Lower leg skin (tissue), 4 donors: ENCODE measurements at places on chromosomes 3 and 15. TPM values are rescaled to one million over a fixed set of nuclear protein-coding genes. Genes with fewer than 3 reads are reported as not detected.

DNA sequence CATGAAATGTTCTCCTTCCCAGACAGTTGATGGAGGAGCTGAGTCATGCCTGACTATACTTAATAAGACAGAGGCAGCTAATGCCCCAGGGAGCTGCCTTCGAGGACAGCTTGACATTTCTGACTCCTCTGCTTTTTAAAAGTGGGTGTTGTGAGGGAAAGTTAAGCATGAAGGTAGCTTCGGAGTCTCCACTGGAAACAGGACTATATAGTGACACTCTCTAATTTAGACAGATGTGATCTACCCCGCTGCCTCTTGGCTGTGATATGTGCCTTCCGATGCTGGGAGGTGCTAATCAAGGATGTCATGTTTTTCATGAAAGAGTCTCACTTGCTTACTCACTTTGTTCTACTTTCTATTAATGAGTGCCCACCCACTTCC is 72.7 kb downstream of the IL1RAP start:
- no peak for DNase-seq

Gene PCYT1A
- 100 TPM for total RNA-seq

DNA sequence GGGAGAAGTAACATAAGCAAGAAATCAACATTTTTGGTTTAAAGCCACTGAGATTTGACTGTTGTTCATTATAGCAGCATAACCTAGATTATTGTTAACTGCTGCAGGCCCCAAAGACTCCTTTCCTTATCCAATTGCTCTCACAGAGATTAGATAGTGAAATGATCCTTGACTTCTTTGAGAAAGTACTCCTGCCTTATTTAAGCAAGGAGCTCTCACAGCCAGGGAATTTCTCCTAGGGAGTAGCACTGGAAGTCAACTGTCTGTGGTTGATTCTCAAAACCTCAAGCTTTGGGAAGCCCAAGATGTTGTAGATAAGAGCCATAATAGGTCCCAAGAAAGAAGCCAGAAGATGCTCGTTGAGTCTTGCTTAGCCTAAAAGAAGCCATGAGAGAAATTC is 151.8 kb upstream of the TSC22D2 start:
- no peak for DNase-seq

Gene HHLA2
- total RNA-seq: not detected

DNA sequence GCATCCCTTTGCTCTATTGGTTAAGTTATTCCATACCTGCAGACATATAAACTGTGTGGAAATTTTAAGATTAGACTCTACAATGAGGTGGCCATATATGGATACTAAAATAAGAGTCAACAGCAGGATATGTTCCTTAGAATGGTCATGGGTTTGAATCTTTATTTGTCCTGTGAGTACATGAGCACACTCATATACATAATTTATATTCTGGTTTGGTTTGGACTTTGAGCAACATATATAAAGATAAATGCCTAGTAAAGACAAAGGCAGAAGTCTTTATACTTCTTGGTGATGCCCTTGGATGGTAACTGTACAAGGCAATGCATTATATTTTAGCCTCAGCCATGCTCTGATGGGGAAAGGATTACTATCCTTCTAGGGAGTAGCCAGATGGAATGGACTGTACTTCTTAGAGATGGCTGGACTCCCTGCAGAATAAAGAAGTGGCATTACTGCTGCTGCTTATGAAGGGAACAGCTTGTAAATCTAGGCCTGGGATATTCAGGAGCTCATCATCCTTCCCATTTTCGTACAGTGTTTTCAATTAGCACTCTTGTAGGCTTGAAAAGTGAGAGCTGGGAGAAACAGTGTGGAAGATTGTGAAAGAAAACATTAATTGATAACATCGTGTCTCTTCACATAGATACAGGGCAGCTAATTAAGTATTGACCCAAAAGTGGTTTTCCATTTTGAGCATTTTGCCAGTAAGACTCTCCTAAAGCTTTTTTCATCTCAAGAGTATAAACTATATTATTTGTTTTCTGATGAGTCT is 60.4 kb downstream of the HMG20A start:
- no peak for DNase-seq

DNA sequence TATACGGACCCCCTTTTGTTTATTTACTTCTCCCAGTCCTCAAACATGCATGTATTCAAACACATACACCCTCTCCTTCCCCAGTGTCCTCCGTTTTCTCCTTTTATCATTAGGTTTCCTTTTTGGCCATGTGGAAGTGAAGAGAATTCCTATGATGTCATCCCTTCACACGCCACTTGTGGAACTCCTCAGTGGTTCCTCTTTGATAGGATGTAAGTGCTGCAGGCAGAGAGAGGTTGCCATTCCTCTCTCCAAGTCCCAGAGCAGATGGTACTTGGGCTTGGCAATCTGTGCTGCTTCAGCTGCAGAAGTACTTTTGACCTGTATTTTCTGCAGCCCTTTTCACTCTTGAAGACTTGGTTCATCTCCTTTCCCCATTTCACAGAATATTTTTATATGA is 32.9 kb upstream of the CRTC3 start:
- DNase-seq: no peak

DNA sequence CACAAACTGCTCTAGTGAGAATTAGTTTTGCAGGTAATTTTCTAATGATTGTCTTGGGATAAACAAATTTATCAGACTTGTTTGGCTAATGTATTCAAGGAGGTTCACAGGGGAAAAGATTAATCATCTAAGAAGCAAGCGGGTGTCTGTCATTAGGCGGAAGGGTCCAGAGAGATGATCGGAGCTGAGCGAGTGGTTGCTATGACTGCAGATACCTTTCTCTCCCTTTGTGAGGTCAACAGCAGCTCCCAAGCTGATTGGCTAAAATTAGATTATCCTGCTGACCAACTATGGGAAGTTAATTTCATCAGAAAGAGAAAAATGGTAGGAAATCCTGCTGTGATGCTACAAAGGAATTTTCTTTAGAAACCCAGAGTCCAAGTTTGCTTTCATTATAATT is 276.0 kb downstream of the SOX2 start:
- DNase-seq: no peak

Gene HDAC11
- 28.3 TPM for total RNA-seq

- no peak for DNase-seq
Measured at GRCh38 chr3:159236321-159236720, 434.5 kb downstream of the MFSD1 start.

GRCh38 chr15:63483521-63484371 is 20.6 kb upstream of the USP3 start:
- DNase-seq: no peak

- DNase-seq: no peak
Measured at GRCh38 chr3:176562331-176562730, 635.0 kb downstream of the TBL1XR1 start.
